ENCODE measurements at places on chromosomes 3 and 15.

- no peak for DNase-seq
Observed at GRCh38 chr15:62071711-62072308, 5.0 kb downstream of the C2CD4A start.

GRCh38 chr15:78083687-78084448, 6.4 kb upstream of the TBC1D2B start:
- DNase-seq: no peak

- no peak for DNase-seq
Observed at GRCh38 chr3:30668051-30668609, 61.7 kb downstream of the TGFBR2 start.

DNA sequence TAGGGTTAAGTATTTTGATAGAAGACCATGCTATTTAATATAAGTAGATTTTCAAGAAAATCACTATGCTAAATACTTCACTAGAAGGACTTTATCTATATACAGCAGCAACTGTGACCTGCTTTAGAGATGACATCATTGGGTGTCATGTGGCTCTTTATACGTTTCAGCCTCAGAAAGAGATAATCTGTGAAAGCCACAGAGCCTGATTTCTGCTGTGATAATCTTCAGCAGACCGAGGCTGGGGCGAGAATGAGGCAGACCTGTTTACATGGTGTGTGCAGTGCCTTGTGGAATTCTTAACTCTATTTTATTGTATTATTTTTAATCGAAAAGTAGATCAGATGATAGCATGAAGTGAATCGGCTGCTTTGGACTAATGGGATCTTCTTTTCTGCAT, 471.2 kb downstream of the MFSD1 start:
- DNase-seq: no peak

DNA sequence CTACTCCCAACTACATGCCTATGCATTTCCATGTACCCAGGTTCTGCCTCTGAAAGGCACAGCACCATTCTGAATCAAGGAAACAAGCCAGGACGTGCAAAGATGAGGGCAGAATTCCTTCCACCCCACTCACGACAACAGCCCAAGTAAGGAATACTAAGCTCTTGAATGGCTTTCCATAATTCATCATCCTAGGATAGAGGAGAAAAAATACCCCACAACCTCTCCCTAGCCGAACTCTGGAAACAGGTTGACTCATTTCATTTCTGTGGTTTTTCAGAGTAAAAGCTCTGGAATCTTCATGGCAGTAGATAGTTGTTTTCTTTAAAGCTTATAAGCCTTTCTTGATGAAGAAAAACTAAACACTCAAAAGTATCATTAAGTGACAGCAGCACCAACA, 77.8 kb downstream of the PDZRN3 start:
- no peak for DNase-seq

DNA sequence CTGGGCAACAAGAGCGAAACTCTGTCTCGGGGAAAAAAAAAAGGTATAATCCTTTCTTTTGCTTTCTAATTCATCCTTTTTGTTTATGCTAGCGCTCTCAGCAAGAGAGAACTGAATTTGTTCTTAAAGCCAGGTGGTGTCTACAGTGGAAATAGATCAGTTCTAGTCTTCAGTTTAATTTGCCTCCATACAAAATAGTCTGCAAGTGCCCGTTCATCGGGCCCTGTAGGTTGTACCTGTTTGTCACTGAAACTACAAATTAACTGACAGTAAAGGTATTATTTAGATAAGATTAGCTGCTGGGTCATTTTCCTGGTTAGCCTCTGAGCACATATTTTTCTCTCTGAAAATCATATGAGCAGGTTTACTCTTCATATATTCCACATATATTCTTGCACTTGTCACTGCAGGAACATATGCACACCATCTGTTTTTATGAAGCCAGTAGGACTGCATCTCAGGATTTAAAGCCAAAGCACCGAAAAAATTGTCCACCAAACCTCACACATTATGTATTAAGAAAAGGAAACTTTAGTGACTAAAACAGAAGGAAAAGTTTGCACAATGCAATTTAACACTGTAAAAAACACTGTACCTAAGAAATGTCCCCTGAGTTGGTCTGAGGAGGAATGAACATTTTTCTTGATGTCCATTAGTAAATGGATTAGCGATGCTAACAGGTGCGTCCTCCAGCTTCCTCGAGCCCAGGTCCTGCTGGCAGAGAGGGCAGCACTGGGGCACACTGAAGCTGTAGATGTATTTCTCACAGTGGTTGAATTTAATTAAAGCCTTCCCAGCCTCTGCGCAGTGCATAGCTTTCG, 437 bp downstream of the MKRN2OS start:
- DNase-seq: no peak

- DNase-seq: no peak
Observed at GRCh38 chr3:134526319-134526718, 40.5 kb downstream of the CEP63 start.

DNA sequence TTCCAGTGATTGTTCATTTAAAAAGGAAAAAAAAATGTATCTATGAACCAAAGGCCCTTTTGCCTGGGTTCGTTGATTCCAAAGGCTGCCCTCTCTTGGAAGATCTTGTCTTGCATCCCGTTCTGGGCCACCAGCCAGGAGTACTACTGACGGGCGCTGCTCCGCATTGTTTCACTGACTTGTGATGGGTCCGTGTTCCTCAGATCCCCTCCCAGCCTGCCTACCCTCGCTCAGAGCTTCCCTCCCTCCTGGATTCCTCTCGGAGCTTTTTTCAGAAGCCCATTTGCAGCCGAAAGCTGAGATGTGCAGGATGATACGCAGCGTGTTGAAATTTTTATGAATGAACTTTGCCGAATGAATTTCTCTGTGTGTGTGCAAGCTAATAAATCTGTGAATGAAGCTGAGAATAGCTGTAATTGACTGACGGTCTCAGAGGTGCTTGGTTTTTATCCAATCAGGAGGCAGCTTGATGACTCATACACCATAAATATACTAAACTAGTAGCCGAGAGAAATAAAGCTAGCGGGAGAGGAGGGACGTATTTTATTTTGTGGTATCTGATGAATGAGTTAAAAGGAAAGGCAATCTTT, at the start of gene SHC4:
Gene SHC4, minus strand, starts transcription at position 396 of the 590 bp plus-strand sequence. CDS start 904 bp downstream, outside the sequence.
- no peak for DNase-seq

DNA sequence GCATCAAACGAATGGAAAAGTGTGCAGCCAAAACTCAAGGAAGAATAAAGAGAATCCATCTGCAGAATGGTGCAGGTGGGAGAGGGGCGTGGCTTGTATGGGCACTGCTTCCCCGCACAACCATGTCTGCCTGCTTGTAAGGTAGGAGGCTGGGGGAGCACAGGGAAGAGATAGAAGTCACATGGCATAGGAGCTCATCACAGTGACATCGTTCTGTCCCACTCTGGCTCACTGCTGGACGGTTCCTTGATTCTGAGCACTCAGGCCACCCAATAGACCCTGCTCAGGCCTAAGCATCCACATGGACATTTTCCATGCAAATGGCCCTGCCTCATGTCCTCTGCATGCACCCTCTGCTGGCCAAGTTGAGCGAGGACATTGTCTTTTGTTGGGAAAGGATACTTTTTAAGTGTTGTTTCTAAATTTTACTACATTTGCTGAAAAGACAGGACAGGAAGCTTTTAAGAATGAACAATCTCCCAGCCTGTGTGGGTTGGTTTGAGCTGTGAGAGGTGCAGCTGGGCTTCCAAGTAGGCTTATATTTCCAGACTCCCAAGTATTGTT, 3.1 kb downstream of the MYLK start:
- no peak for DNase-seq

GRCh38 chr15:91944331-91944730, 90.8 kb downstream of the SLCO3A1 start:
- DNase-seq: no peak

GRCh38 chr3:169007145-169007544, 656.4 kb downstream of the MECOM start:
- DNase-seq: no peak

DNA sequence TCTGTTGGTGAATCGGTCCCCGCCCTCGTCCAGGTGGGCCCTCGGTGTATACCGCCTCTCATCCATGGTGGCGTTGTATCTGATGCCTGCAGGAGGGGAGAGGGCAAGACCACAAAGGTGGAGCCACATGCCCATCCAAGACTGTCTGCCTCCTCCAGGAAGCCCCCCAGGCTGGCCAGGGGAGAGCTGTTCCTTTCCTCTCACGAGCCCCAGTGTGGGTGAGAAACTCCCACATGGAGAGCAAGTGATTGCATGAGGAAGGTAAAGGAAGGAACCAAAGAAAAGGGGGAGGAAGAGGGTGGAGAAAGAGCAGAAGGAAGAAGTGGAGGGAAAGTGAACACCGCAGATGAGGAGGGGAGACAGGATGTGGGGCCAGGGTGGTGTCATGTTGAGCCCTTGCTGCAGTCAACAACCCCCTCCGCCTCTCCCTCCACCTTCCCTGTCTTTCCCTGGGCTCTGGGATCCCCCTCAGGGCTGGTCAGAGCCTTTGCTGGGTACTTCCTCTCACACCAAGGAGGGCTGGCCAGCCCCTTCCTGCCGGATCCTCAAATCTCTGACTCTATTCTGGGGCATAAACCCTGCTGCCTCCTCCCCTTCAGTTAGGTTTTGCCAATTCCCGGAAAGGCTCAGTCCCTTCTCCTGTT, 49.3 kb downstream of the FEM1B start:
- DNase-seq: no peak

DNA sequence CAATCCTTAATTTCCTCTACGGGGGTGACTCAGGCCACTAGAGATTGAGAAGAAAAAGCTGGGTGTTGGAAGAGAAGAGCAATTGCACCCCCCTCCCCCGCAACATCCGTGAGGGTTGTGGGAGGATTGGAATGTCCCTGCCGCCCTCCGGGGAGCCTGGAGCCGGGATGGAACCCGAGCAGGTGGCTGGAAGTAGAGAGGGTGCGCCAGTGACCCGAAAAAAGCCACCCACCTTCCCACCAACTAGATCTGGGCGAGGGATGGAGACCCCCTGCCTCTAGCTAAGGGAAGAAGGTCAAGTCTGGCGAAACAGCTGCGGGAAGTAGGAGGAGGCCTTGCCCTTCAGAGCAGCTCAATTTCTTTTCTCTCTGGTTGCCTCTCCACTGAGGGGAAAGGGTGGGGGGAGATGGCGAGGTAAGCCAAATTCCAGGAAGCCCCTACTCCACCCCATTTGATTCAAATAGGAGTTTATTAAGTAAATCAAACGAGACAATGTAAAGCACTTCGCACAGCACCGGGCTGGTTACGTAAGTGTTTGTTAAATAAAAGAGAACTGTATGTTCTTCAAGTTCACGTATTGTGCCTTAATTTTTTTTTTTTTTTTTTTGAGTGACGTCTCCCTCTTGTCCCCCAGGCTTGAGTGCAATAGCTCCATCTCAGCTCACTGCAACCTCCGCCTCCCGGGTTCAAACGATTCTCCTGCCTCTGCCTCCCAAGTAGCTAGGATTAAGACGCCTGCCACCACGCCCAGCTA, 1.1 kb upstream of the WWTR1 start:
- no peak for DNase-seq

- DNase-seq: no peak
Observed at GRCh38 chr3:113211330-113212149, at the start of gene BOC. TSS of gene BOC (plus strand) at chr3:113211557. CDS start at chr3:113249803, 38,246 bp downstream.

DNA sequence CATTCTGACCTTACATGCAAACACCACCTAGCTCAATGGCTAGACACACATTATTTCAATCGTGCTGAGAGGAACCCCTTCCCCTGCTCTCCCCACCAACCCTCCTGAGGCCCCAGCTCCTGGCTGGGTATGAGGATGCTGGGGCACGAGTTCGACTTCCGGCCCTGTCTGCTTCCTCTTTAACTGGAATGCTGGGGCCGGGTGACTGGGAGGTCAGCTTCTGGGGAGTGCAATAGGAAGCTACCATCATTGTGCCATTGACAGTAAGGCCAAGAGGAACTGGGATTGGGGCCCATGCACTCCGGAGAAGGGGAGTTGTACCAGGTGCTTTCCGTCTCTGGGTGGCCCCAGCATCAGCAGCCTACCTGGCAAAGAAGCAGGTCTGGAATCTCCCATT, 15.6 kb upstream of the TLE3 start:
- DNase-seq: no peak

- DNase-seq: no peak
Observed at GRCh38 chr3:72439321-72440183, 408.7 kb downstream of the SHQ1 start.

- no peak for DNase-seq
Observed at GRCh38 chr15:80404057-80404760, at the start of gene ARNT2. TSS of gene ARNT2 (plus strand) at chr15:80404382. CDS start at chr15:80404516, 134 bp downstream.

GRCh38 chr3:139935866-139936817, 1.2 kb downstream of the CLSTN2 start:
- DNase-seq: no peak

DNA sequence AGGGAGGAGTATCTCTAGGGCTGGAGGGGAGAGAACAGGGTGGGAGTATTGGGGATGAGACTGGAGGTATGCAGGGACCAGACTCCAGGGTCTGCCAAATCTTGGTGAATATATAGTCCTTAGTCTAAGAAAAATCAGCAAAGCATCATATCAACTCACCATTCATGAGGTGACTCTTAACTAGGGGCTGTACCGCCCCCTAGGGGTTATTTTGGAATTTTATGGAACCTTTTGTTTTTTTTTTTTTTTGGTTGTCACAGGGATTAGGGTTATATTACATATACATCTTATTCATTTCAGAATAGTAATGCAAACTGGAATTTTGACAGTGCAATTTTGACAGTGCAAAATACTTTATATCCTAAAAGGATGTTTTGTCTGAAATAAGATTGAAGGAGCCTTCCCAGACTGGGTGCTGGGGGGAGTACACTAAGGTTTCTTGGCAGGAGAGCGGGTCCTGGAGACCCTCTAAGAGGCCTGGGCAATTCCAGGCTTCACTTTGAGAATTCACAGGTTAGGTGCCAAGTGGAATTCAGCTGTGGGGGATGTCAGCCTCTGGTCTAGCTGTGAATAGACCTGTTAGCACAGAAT, 7.5 kb downstream of the CMTM7 start:
- no peak for DNase-seq

DNA sequence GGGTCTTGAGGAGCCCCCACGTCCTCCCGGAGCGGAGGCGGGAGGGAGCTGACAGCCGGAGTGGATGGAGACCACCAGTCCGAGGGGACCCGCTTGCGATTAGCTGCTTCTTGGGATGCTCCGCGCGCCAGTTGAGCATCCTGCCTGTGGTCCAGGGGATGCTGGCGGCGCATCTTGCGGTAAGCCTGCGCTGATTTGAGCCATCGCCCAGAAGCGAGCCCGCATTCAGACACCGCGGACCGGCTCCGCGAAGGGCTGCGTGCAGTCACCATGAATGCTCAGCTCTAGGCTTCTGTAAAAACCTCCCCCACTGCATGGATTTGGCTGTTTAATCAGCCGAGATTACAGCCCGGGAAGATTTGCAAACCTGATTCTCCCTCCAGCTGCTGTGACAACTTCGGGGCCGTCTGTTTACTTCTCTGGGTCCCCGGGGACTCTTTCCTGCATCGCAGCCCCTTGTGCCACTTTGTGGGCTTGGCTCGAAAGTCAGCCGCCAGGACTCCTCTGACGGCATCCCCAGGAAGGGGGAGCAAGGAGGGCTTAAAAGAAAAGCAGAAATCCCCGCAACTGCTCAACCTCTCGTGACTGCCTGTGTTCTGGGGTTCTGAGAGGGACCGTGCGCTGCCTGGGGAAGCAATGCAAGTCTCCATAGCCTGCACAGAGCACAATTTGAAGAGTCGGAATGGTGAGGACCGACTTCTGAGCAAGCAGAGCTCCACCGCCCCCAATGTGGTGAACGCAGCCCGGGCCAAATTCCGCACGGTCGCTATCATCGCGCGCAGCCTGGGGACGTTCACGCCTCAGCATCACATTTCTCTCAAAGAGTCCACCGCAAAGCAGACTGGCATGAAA, 171.1 kb downstream of the KCNAB1 start:
- DNase-seq: no peak
